ENCODE measurements at places on chromosomes 5 and 9.

GRCh38 chr5:28400076-28400475 lies 1361.7 kb upstream of the CDH9 start:
- no peak for DNase-seq

DNA sequence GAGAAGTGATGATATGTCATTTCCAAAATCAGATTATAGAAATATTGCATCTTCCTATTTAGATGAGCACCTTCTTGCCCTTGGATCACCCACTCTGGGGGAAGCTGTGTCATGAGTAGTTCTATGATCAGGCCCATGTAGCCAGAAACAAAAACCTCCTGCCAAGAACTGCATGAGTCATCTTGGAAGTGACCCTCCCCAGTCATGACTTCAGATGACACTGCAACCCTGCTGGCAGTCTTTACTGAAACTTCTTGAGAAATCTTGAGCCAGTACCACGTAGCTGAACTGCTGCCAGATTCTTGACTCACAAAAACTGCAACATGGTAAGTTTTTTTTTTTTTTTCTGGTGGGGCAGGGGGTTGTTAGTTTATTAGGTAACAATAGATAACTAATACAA lies 439.6 kb upstream of the PTGER4 start:
- DNase-seq: peak; percentile 58

- peak; percentile 66 for DNase-seq
These were observed 20.4 kb downstream of the ANKS6 start for GRCh38 chr9:98775831-98776441.

DNA sequence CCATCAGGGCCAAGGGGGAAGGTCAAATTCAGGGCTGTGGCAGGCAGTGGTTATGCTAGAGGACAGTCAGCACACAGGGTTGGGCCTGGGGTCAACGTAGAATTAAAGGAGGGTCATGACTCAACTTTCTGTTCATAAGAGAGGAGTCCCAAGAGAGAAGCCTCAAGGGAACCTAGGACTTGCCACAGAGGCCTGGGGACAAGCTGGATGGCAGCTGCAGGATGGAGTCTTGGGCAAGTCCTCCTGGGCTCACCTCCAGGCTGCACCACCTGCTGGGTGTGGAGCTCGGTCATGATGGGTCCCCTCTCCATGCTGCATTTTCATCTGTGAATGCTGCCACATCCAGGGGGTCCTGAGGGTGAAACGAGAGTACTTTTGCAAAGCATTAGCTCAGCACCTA lies 9.0 kb upstream of the WNK2 start:
- no peak for DNase-seq

DNA sequence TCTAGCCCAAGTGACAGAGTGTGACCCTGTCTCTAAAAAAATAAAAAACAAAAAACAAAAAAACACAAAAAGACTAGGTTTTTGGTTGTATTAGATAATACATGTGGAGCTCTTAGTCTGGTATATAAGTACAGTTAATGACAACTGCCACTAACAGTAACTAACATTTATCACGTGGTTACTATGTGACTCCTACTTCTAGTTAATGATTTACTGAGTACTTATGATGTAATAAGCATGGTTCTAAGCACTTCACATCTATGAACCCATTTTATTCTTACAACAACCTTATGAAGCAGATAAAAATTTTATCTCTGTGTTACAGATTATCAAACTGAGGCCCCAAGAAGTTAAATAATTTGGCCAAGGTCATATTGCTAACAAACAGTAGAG lies 6.1 kb upstream of the TMEFF1 start:
- no peak for DNase-seq

DNA sequence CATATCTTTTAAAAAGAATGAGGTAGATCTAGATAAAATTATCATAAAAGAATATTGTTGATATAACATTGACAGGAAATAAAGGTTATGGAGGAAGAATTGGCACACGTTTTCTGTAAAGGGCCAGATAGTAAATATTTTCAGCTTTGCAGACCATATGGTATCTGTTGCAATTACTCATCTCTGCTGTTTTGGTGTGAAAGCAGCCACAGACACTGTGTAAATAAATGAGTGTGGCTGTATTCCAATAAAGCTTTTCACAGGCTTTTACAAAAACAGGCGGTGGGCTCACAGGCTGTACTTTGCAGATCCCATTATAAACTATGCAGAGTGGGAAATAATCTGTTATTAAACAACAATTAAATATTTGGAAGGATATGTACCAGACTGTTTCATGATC lies 87.4 kb downstream of the SGCD start:
- peak; percentile 51 for DNase-seq

DNA sequence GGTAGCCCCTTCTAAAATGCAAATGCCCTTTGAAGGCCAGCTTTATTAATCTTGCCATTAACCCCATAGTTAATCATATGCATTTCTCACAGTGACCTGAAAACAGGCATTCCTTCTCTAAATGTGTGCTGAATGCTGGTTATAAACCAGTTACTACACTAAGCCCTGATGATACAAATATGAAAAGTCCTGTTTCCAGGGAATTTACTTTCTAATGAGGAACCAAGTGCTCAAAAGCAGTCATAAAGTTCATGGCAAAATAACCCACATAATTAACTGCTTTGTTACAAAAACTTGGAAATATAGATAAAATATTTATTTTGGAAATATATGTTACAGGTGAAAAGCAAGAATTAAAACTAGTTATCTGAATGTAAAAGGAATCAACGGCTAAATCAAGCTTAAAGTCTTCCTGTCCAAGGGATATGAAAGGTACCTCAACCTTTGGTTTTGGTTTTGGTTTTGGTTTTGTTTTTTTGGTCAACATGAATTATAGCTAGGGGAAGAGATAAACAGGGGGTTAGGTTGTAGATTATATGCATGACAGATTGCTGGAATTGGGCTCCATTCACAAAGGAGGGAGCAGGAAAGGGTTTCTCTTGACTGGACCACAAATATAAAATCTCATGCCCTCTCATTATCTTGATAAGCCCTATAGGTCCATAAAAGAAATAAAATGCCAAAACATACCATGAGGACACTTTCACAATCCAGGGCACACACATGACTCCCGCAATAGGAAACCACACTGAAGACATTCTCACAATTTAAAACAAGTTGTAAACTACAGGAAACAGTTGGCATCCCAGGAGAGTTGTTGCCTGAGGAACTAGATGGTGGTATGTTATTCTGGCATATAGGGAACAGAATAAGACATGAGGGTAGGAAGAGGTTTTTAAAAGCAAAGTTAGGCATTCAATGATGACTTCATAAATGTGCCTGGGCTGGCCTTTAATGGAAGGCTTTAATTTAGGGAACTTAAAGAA lies 46.7 kb upstream of the MACIR start:
- no peak for DNase-seq

GRCh38 chr5:155872629-155873220 lies 454.2 kb upstream of the SGCD start:
- peak; percentile 79 for DNase-seq

DNA sequence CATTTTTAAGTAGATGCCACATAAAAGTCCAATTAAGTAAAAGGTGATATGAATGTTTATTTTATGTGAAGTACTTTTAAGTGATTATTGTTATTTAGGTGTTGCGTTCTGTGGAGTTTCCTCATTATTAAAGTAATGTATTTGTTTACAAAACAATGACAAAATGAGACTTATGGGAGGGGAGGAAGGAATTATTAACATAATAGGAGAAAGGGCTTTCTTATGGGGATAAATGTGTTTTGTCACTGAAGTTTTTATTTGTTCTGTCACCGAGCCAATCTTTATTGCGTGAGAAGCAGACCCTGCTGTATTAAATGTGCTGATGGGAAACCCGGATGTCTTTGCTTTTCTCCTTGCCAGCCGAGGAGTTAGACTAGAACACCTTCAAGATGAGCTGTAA lies 44.5 kb downstream of the TRIO start:
- DNase-seq: peak; percentile 61

- DNase-seq: peak; percentile 40
These were observed 56.3 kb upstream of the KCNN2 start for GRCh38 chr5:114305402-114306207.

- peak; percentile 92 for DNase-seq
These were observed 8.6 kb upstream of the PRRX2 start for GRCh38 chr9:129656795-129657390.

DNA sequence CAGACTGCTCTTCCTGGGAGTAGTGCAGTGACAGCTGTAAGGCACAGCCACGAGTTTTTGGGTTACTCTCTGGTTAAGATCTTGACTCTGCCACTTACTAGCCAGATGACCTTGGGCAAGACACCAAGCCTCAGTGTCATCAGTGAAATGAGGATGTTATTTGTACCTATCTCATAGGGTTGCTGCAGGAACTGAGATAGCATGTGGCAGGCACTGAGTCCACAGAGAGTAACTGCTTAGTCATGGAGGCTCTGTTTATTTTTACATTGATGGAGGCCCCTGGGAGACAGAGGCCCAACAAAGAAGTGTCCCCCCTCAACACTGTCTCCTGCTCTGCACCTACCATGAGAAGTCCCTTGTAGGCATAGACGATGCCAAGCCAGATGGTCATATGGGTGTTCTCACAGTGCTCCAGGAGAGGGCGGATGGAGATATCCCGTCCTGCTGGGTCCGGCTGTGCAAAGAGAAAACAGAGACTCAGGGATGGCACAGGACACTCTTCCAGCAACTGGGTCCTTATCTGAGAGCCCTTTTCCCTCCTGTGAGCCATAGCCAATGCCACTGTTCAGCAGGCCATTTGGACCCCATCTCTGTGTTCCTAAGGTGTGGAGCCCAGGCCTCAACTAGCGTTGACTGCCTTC lies 55.4 kb upstream of the TBC1D2 start:
- peak; percentile 8 for DNase-seq

DNA sequence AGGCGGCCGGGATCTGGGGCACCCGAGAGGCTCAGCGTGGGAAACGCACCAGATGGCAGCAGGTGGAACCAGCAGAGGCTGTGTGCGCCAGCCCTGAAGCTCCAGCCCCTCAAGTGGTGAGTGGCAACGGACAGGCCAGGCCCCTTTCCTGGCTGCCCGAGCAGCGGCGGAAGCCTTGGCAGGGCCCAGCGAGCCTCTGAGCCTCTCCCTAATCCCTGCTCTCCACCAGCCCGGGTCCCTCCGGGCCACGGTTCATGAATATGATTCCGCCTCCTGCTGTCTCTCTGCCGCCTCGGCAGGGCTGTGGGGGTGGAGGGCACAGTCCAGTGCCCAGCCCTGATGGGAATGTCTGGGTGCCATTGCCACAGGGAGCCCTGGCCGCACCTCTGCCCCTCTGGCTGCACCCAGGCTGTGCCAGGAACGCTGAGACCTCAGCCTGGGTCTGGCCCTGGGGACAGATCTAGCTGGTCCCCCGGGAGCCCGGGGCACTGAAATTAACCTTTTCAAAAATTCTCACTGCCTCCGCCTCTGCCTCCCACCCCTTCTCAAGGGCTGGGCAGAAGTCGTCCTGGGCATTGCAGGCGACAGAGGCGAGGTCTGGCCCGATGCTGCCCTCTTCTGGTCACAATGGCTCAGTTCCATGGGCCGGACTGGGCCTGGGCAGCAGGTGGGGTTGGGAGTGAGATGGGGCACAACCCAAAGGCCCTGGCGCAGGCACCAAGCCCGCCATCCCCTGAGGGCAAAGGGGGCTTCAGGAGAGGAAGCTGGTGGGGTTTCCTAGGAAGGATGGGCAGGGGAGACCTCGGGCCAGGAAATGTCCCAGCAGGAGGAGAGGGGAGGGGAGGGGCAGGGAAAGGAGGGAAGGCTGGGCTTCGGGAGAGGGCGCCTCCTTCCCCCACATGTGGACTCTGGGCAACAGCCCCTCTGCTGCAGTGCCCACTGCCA lies 20.3 kb downstream of the CCDC187 start:
- DNase-seq: peak; percentile 51

- no peak for DNase-seq
These were observed 45.6 kb upstream of the RUFY1 start for GRCh38 chr5:179504600-179505396.

- peak; percentile 80 for DNase-seq
These were observed 728.0 kb upstream of the C9orf72 start for GRCh38 chr9:28301281-28301680.

DNA sequence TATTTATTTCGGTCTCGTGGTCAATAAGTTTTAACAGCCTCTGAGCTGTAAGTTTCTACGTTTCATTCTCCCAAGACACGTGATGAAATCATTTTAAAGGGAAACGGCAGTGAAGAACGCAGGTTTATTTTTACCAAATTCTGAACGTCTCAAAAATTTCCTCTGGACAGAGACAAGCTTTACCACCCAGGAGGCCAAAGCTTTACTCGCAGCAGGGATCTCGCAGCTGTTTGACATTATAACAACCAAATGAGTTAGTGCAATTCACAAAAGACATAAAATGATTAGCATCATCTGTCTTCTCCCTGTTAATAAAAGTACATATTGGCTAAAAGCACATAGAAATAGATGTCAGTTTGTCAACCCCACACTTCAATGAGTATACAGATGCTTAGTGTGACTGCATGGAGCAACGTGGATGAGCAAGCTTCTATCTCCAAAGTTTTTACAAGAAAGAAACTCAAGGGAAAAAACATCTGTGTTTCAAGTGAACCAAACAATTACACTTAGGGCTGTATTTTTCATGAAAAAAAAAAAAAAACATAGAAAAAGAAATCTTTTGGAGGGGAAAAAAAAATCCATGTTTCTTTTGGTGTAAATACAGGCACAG lies 2.5 kb downstream of the SEMA5A start:
- peak; percentile 36 for DNase-seq

DNA sequence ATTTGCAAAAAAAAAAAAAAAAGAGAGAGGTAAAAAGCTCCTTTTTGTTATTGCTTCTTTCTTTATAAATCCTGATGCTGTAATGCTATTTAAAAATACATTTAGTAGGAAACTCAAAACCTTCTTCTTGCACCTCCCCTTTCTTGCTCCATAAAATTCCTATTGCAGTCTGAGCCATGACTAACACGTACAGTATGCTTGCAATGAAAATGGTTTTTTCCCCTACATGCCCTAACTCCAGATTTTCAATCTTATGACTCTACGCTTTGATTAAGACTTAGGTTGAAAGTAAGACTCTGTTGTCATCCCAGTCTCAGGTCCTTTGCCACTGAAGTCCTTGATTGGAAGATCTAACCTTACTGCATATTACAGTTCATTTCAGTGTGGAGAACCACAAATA lies 23.9 kb downstream of the FGF10 start:
- peak; percentile 67 for DNase-seq

DNA sequence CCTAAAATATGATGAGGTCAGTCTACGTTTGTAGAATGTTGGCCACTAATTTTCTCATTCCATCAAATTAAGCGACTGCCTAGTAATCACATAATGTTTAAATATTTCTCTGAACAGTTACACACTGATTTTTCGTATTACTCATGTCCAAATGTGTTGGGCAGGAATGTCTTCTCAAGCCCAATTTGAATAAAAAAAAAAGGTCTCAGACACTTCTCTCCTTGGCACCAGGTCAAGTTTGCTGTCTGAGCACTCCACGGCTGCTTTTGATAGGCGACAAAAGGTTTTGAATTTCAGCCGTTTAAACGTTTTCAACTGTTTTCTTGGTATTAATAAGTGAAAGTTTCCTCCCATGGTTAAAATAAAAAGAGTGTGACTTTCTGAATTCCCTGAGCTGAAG lies 542.1 kb downstream of the IRX1 start:
- DNase-seq: peak; percentile 73

- no peak for DNase-seq
These were observed 589 bp downstream of the CKS2 start for GRCh38 chr9:89311346-89312221.

GRCh38 chr5:140468188-140468587 lies 66.6 kb downstream of the ANKHD1 start:
- DNase-seq: no peak

- DNase-seq: no peak
These were observed 51.7 kb downstream of the DAB2IP start for GRCh38 chr9:121703014-121703734.

- no peak for DNase-seq
These were observed 8.4 kb upstream of the PSD2 start for GRCh38 chr5:139787257-139787567.
